ENCODE measurements at places on chromosomes 13 and 19. TPM values are rescaled to one million over a fixed set of nuclear protein-coding genes. Genes with fewer than 3 reads are reported as not detected.

DNA sequence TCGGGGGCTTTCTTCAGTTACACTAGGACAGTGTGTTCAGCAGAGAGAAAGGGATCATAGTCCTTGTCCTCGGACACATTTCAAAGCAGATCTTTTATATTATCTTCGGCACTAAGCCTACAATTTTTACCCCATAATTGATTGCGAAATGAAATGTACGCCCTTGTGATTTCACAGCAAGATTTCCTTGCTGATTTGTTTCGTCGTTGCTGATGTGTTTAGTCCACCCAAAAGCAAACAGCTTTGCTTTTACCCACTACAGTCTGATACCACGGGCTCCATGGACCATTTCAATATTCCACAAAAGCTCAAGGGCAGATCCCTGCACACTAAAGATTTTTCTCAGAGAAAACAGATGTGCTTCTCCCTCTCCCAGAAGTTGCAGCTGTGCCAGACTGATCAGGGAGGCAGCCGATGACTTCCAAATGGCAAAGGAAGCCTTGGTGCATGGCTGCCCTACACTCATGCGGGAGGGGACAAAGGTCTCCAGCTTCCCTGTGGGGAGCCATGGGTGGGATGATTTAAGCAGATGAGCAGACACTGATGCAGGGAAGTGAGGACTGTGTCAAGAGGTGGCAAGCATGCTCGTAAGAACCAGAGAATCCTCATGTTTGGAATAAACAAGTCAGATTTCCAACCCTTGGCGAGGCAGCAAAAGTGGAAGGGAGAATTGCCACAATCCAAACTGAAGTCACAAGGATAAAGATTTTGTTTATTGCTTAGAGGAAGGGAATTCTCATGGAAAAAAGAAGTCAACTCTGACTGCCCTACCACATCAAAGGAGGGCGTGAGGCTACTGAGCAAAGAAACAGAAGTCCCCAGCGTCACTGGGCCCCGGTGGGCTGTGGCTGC, 81.1 kb downstream of the STK24 start:
- peak overlapping the region; percentile 51 for H3K4me3 ChIP-seq
- H3K4me1 ChIP-seq, result peaks cover 41% of the 10 kb centered on the region
- H3K36me3 ChIP-seq, result no peaks in the 10 kb centered on the region
- peak; percentile 67 for DNase-seq

- no peak overlapping the region for H3K27ac ChIP-seq
- no peak overlapping the region for H3K4me3 ChIP-seq
- no peaks in the 10 kb centered on the region for H3K36me3 ChIP-seq
- no peaks in the 10 kb centered on the region for H3K27me3 ChIP-seq
- no peak for DNase-seq
Measured at GRCh38 chr19:56764196-56764695, 76.3 kb downstream of the PEG3 start.

DNA sequence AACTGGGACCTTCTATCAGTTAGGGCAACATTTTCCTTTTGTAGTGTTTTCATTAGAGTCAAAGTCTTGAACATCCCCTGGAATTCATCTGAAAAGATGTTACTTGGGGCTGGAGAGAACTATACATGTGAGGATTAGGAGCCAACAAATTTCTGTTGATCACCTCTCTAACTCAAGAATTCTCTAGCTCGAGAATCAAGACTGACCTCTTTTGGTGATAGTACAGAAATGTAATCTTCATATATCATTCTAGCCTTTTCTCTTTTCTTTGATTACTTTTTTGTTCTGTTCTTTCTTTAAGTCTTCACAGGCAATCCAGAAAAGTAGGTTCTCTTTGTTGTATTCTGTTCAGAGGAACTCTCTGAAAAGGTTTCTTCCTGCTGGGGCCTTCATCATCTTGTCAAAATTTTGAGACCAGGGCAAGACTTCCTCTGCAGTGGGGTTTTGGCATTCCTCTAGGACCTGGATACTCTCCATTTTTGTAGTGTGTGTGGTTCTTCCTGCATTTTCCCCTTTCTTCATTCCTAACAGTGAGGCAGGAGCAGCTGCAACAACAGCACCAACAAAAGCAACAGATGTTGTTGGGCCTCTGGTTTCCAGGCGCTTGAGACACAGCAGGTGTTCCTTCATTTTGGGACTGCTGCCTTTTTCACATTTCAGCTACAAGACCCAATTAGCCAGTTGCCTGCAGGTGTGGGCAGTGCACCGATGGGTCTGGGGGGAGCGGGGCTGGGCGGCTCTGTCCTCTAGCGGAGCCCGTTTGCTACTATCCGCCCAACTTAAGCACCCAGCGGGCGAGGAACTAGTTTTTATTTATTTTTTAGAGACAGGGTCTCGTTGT, 26.2 kb downstream of the ELF1 start:
- no peaks in the 10 kb centered on the region for H3K36me3 ChIP-seq
- DNase-seq, result no peak
- H3K27me3 ChIP-seq, result no peaks in the 10 kb centered on the region
- H3K4me3 ChIP-seq, result no peak overlapping the region

DNA sequence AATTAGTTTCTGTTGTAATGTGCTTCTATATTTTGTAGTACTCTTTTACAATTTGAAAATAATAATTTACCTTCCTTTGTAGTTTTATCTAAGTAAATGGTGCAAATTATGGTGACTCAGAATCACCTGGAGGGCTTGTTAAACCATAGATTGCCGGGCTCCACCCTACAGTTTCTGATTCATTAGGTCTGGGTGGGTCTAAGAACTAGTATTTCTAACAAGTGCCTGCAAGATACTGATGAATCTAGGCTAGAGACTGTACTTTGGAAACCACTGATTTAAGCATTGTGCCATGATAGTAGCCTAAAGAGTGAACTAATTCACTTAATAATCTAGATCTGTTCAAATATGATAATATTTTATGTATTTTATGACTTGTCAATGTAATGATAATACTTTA, 437.4 kb upstream of the SPRY2 start:
- H3K27me3 ChIP-seq, result no peaks in the 10 kb centered on the region
- no peaks in the 10 kb centered on the region for H3K36me3 ChIP-seq
- no peaks in the 10 kb centered on the region for H3K4me1 ChIP-seq
- no peak for DNase-seq
- no peak overlapping the region for H3K4me3 ChIP-seq
- H3K27ac ChIP-seq, result no peak overlapping the region

DNA sequence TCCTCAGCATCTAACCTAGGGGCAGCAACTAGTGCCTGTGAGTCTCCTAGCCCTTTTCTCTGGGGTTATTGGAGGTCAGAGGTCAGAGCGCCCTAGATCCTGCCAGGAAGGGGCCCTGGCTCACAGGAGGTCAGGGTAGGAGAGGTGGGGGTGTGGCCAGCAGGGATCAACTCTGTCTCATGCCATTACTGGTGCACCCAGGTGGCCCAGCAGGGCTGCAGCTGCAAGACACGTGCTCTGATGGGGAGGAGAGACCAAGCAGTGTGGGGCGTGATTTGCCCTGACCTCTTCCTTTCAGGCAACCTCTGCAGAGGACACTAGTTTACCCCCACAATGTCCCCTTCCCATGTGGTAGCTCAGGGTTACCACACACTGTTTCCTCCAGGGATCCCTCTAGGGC, 73.3 kb upstream of the ZNF30 start:
- H3K4me1 ChIP-seq, result no peaks in the 10 kb centered on the region
- no peak overlapping the region for H3K4me3 ChIP-seq
- H3K36me3 ChIP-seq, result no peaks in the 10 kb centered on the region

GRCh38 chr13:112077729-112078128, 10.8 kb downstream of the SOX1 start:
- H3K36me3 ChIP-seq, result no peaks in the 10 kb centered on the region
- no peaks in the 10 kb centered on the region for H3K4me1 ChIP-seq
- peaks cover 36% of the 10 kb centered on the region for H3K27me3 ChIP-seq
- DNase-seq, result no peak

GRCh38 chr19:45215391-45216191, 29.6 kb downstream of the EXOC3L2 start:
- H3K27ac ChIP-seq, result no peak overlapping the region
- DNase-seq, result no peak
- no peaks in the 10 kb centered on the region for H3K36me3 ChIP-seq
- no peak overlapping the region for H3K4me3 ChIP-seq
- H3K27me3 ChIP-seq, result peaks cover 43% of the 10 kb centered on the region

GRCh38 chr13:82206241-82206640, 1676.0 kb downstream of the SLITRK1 start:
- no peaks in the 10 kb centered on the region for H3K27me3 ChIP-seq
- no peaks in the 10 kb centered on the region for H3K36me3 ChIP-seq
- H3K27ac ChIP-seq, result no peak overlapping the region
- no peak for DNase-seq

- H3K4me1 ChIP-seq, result peaks cover 9% of the 10 kb centered on the region
- H3K27me3 ChIP-seq, result no peaks in the 10 kb centered on the region
- H3K27ac ChIP-seq, result no peak overlapping the region
- no peaks in the 10 kb centered on the region for H3K36me3 ChIP-seq
- H3K4me3 ChIP-seq, result no peak overlapping the region
Measured at GRCh38 chr13:27599845-27600553, 20.3 kb downstream of the LNX2 start.

DNA sequence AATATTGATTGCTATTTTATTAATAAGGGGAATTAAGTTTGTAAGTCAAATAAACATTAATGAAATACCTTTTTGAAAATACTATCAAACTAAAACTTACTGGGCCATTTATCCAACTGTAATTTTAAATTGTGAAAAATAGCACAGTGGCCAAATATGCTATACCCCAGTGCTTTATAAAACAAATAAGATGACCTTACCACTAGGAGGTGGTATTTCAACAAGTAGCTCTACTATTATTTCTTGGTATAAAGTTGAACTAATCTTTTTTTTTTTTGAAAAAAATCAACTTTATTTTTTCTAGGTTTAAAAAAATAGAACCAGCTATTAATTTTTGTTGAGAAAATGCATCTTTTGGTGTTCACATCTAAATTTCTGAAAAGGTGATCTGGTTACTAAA, 14.7 kb downstream of the LACC1 start:
- no peak overlapping the region for H3K4me3 ChIP-seq
- H3K27ac ChIP-seq, result no peak overlapping the region
- no peaks in the 10 kb centered on the region for H3K27me3 ChIP-seq
- peak; percentile 49 for DNase-seq
- no peaks in the 10 kb centered on the region for H3K4me1 ChIP-seq

GRCh38 chr19:27765912-27766725, 1446.8 kb downstream of the UQCRFS1 start:
- H3K4me3 ChIP-seq, result no peak overlapping the region
- H3K4me1 ChIP-seq, result no peaks in the 10 kb centered on the region
- no peaks in the 10 kb centered on the region for H3K36me3 ChIP-seq
- H3K27me3 ChIP-seq, result no peaks in the 10 kb centered on the region

DNA sequence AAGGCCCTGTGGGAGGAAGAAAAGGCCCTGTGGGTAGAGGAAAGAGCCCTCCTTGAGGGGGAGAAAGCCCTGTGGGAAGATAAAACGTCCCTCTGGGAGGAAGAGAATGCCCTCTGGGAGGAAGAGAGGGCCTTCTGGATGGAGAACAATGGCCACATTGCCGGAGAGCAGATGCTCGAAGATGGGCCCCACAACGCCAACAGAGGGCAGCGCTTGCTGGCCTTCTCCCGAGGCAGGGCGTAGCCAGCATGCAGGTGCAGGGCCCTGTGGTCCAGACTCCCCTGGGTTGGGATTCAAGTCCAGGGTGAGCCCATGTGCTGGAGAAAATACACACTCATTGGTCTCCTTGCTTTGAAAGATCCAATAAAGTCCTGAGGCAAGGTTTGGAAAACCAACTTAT, 4.1 kb downstream of the CCDC70 start:
- DNase-seq, result no peak
- no peaks in the 10 kb centered on the region for H3K36me3 ChIP-seq
- H3K27me3 ChIP-seq, result peaks cover 20% of the 10 kb centered on the region
- no peak overlapping the region for H3K4me3 ChIP-seq

GRCh38 chr19:17831419-17831888, 10.1 kb upstream of the INSL3 start:
- DNase-seq, result no peak
- no peaks in the 10 kb centered on the region for H3K27me3 ChIP-seq
- H3K27ac ChIP-seq, result no peak overlapping the region
- H3K4me3 ChIP-seq, result no peak overlapping the region

GRCh38 chr13:22110368-22110767, 439.5 kb downstream of the FGF9 start:
- 0 out of 2 replicates have a peak, but pooled peaks cover 5% of the 10 kb centered on the region for H3K4me1 ChIP-seq
- H3K36me3 ChIP-seq, result no peaks in the 10 kb centered on the region
- H3K4me3 ChIP-seq, result no peak overlapping the region
- peak; percentile 59 for DNase-seq
- H3K27me3 ChIP-seq, result no peaks in the 10 kb centered on the region

- H3K4me3 ChIP-seq, result no peak overlapping the region
- H3K27me3 ChIP-seq, result 0 out of 2 replicates have a peak, but pooled peaks cover 6% of the 10 kb centered on the region
- H3K4me1 ChIP-seq, result no peaks in the 10 kb centered on the region
- no peaks in the 10 kb centered on the region for H3K36me3 ChIP-seq
- no peak for DNase-seq
Measured at GRCh38 chr19:28519218-28519779, 693.7 kb downstream of the UQCRFS1 start.

GRCh38 chr19:12828494-12828893, 5.9 kb downstream of the RTBDN start:
- DNase-seq, result peak; percentile 29
- H3K27me3 ChIP-seq, result peaks cover 7% of the 10 kb centered on the region
- H3K4me1 ChIP-seq, result no peaks in the 10 kb centered on the region

GRCh38 chr13:27310946-27311345, 40.3 kb downstream of the RASL11A start:
- H3K4me1 ChIP-seq, result no peaks in the 10 kb centered on the region
- no peak for DNase-seq
- no peak overlapping the region for H3K27ac ChIP-seq
- no peak overlapping the region for H3K4me3 ChIP-seq

DNA sequence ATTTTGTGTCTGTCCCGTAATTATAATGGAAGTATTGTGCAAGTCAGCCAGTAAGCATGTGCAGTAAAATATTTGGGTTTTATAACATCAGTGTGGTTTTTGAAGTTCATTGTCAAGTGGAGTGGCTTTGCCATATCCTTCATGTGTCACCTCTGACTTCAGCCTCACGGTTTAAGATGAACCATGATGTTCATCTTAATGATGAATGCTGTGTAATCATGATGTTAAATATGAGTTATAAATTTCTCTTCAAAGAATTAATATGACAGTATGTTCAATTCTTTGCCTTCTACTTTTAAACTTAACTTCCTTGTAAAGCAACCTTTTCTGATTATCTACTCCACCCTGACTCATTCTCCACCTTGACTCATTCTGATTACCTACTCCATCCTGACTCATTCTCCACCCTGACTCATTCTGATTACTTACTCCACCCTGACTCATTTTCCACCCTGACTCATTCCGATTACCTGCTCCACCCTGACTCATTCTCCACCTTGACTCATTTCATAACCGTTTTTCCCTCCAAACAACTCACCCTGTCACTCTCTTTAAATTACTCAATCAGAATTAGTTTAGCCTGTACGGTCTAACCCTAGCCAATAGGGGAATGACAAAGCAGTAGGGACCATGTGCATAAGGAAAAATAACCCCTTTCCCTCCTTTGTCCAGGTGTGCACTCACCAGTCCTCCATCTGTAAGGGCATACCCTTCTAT, 50.3 kb upstream of the ANKRD10 start:
- H3K27me3 ChIP-seq, result no peaks in the 10 kb centered on the region
- no peaks in the 10 kb centered on the region for H3K4me1 ChIP-seq
- H3K36me3 ChIP-seq, result no peaks in the 10 kb centered on the region
- peak overlapping the region; percentile 34 for H3K27ac ChIP-seq

Gene MEIOSIN
- not detected for total RNA-seq

Gene RASAL3
- total RNA-seq, result not detected

Gene EVI5L
- total RNA-seq, result 24.3 TPM

Gene KLK10
- total RNA-seq, result not detected

Gene UHRF1
- 29.4 TPM for total RNA-seq

Gene UTP14C
- 12.4 TPM for total RNA-seq

Gene RBM42
- total RNA-seq, result 74.7 TPM

Gene KL
- 0.25 TPM for total RNA-seq

Gene NUMBL
- total RNA-seq, result 49.7 TPM
